Stimulated activated CD4-positive, alpha-beta T cell treated with anti-CD3 and anti-CD28 coated beads, TNF-alpha, amount 100 ng/mL, for 4 hours (primary cell): ENCODE measurements at places on chromosomes 12 and 14.

DNA sequence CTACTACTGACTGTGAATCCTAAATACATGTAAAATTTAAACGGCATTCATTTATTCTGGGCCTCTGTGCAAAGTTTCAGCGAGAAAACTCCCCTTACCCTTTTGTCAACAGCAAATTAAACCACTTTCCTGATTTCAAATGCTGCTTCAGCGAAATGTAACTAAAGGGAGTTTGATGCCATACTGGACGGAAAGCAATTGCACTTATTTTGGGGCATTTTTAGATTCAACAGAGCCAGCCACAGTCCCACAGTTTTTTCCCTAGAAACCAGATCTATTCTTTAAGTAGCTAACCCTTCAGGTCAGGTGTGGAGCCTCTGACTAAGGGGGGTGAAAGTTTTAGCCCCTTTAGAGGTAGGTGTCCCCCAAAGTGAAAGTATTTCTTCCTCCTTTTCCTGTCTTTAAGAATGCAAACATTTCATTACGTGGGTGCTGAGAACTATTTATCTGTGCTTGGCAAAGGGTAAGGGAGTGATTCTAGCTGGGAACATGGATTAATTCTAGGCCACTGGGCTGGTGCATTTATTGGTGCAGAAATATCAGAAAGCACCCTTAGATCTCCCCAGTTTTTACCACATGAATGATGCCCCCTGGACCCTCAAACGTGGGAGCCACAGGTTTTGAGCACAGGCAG lies 72.7 kb downstream of the SPTB start:
- no peak for DNase-seq

DNA sequence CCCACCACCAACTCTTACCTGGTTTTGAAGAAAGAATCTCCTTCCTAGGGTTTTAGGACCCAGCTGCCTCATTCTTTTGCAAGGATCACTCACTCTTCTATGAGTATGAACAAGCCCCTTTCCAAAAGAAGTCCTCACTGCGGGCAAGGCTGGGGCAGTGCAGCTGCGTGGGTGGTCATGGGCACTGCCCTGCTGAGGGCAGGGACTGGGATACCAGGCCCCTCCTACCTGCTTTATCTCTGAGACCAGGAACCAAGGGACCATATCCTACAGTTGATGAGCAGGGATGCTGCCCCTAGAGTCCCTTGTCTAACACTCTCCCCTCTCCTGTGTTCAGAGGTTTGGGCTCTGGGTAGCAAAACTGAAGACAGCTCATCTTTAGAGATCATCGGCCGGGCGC lies 20.5 kb downstream of the HPD start:
- no peak for DNase-seq

- DNase-seq = no peak
Measured at GRCh38 chr12:69502345-69503081, 32.3 kb downstream of the FRS2 start.

DNA sequence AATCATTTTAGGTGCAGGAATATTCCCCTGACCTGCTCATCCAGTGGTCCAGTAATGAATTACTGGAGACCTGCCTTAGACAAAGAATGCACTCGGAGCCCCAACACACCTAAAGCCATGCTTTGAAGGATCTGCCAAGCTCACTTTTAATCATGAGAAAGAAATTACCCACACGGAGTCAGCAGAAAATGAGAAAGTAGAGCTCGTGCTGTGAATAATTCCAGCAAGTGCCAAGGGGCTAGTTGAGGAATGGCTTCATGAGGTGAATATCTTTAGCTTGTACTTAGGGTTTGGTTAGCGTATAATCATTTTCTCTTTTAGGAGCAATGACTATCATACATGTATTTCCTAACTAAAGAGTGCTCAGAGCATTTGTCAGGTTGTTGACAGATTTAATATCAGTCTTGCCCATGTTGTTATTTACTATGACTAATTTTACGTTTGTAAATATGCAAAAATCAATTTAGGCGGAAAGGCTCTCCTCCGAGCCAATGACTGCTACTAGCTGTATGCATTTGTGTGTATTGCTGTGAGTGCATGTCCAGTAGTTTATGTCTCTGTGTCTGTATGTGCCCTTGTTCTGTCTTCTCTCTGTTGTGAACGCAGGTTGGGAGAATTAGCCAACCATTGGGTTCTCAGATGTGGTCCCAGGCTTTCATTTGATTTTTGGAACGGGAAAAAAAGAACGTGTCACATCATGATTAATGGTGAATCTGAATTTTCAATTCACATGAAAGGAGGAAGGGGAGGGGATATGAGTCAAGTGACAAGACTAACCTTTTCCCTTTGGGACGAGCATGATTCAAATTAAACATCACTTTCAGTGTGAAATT lies 98.4 kb downstream of the RMST start:
- no peak for DNase-seq

DNA sequence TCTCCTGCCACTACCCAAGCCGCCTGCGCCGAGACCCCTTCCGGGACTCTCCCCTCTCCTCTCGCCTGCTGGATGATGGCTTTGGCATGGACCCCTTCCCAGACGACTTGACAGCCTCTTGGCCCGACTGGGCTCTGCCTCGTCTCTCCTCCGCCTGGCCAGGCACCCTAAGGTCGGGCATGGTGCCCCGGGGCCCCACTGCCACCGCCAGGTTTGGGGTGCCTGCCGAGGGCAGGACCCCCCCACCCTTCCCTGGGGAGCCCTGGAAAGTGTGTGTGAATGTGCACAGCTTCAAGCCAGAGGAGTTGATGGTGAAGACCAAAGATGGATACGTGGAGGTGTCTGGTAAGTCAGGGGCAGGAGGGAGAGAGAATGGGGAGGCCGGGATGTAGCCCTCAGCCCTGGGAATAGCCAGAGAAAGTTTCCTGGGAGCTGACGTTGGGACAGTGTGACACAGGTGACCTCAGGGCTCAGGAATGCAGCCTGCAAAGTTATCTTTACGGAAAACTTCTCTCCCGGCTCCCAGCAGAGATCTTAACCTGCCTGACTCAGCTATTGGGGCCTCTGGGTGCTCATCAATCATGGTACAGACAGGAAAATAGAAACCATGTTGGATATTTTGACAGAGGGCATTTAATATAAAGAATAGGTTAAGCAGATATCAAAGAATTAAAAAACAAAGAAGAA lies 747 bp downstream of the HSPB8 start:
- DNase-seq = no peak

- no peak for DNase-seq
Measured at GRCh38 chr14:86346818-86347384, 817.0 kb downstream of the FLRT2 start.

DNA sequence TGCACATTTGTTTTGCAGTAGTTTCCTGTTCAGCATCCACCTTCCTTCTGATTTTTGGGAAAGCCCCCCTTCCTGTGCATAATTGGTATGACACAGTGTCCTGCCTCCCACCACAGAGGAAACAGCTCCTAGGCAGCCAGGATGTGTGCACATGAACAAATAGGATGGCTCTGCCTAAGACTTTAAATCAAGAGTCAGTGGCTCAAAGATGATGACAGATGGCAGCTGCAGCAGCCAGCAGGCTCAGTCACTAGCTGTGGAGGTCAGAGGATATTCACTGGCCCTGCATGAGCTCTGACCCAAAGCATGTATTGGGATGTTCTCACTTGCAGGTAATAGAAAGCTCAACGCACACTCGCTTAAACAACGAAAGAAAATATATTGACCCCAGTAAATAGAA lies 90.3 kb downstream of the KCNK10 start:
- no peak for DNase-seq

DNA sequence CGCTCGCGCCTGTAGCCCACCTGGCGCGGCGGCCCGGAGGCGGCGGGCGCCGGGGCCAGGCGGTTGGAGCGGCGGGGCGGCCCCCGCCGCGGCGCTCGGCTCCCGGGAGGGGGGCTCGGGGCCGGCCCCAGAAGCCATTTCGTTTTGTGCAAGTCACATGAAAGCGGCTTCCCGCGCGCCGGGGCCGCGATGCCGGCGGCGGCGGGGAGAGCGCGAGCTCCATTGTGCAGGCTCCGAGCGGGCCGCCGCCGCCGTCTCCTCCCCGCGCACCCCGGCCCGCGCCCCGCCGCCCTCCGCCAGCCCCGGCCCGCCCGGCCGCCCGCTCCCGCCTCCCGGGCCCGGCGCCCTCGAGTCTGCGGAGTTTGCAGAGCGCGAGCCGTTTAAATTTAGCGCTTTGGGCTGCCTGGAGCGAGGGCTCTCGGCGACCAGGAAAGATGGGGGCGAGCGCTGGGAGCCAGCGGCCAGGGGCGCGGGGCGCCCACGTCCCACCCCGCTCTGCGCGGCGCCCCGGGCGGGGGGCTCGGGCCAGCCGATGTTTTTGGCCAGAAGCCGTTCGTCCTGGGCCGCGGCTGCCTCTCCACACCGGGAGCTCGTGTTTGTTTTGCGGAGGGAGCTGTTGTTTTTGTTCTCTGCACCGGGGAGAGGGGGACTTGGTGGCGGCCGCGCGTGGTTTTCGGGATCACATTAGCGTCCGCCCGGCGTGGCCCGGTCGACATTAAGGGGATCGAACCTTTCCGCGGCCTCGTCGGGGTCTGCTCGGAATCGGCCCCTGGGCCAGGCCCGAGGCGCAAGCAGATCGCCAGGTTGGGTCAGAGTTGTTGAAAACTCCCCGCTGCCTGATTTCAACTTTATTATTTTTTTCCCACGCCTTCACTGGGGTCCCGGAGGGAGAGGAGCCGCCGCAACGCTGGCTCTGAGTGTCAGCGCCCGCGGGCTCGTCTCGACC lies 982 bp downstream of the BCL7A start:
- DNase-seq = no peak
